ENCODE measurements at places on chromosomes 4 and X. TPM values are rescaled to one million over a fixed set of nuclear protein-coding genes. Genes with fewer than 3 reads are reported as not detected.

Gene ADGRG2
- total RNA-seq, result 7.8 TPM

Gene ARX
- 0.52 TPM for total RNA-seq

Gene VCX
- not detected for total RNA-seq

Gene KIT
- total RNA-seq, result 11.5 TPM

Measured in skeletal muscle tissue (tissue), 5 donors.